Lung (tissue), 17 donors: ENCODE measurements at places on chromosomes 3 and 15. TPM values are rescaled to one million over a fixed set of nuclear protein-coding genes. Genes with fewer than 3 reads are reported as not detected.

The FES gene
- 104 TPM for polyA plus RNA-seq

The CMC1 gene
- polyA plus RNA-seq, result 32.7 TPM

The ZKSCAN7 gene
- polyA plus RNA-seq, result 1.7 TPM

The CATSPER2 gene
- polyA plus RNA-seq, result 4.2 TPM

The PLSCR2 gene
- 0.33 TPM for polyA plus RNA-seq

The CA12 gene
- 46.8 TPM for polyA plus RNA-seq
